ENCODE measurements at places on chromosomes 13 and 19.
A peak's percentile ranks its signal among the peaks of the same experiment; 100 is the strongest.

DNA sequence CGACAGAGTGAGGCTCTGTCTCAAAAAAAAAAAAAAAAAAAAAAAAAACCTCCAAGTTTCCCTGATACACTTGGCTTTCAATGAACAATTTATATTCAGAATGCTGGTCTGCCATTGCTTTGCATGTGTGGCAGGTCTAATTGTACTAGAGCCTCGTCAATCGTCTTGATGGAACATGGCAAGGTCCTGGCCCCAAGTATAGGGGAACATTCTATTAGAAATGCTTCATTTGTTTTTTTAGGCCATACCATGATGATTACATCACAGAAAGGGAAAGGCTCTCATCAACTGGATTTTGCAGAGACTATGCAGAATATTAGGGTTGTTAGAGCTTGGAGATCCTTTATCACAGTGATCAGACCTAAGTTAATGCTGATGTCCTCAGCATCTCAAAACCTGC is 28.0 kb downstream of the SPRY2 start:
- H3K4me1 ChIP-seq = peaks cover 30% of the 10 kb centered on the region
- no peaks in the 10 kb centered on the region for H3K36me3 ChIP-seq
- no peak for DNase-seq
- no peaks in the 10 kb centered on the region for H3K27me3 ChIP-seq

GRCh38 chr19:15911599-15912235 is 13.8 kb upstream of the CYP4F2 start:
- H3K36me3 ChIP-seq = no peaks in the 10 kb centered on the region
- H3K27ac ChIP-seq = no peak overlapping the region
- H3K27me3 ChIP-seq = no peaks in the 10 kb centered on the region
- peak; percentile 79 for DNase-seq

DNA sequence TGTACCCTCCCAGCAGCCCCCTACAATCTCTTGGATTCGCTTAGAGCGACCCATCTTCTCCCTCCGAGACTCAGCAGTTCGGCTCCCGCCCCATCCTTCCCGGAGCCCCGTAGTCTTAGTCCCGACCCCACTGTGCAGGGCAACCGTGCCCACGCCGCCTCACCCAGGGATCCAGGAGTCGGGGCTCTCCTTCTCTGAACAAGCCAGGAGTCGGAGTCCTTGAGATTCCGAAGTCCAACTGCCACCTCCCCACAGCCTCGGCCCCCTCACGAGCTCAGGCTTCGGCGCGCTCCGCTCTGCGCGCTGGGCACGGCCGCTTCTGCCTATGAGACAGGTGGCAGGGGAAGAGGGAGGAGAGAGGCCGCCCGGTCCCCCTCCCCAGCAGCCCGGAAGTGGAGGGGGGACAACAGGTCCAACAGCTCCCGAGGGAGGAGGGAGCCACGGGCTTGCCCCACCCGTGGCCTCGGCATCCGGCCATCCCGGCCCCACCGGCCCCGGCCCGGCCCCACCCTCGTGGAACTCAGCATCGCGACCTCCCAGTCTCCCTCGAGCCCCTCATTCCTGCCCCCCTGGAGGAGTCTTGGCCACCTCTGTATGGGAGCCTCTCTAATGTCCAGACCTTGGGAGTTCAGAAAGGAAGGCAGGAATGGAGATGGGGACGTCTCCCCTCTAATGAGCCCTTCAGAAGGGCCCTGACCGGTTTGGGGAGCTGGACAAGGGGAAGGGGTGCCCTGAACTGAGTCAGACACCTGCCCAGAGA is at the start of gene PHLDB3:
PHLDB3 (minus strand) TSS at position 321 of the 760 bp plus-strand sequence. CDS start 628 bp downstream, outside the sequence.
- H3K4me1 ChIP-seq = peaks cover 22% of the 10 kb centered on the region
- DNase-seq = no peak
- H3K27me3 ChIP-seq = peaks cover 3% of the 10 kb centered on the region

DNA sequence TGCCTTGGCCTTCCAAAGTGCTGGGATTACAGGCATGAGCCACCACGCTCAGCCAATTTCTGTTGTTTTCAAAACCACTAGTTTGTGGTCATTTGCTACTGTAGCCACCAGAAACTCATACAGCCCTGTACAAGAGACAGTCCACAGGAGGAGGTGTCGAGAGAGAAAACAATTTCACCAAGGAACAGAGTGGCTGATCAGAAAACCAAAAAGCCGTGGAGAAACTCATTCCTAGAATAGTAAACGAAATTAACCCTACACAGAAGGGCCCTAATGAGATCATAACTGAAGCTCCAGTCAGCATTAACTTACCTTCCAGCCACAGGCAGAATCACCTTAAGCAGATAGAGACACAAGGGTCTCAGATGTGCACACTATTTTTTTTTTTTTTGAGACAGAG is 3.8 kb upstream of the CCDC124 start:
- H3K4me1 ChIP-seq = peaks cover 17% of the 10 kb centered on the region
- H3K4me3 ChIP-seq = no peak overlapping the region
- no peak for DNase-seq
- no peaks in the 10 kb centered on the region for H3K36me3 ChIP-seq
- H3K27ac ChIP-seq = no peak overlapping the region
- peaks cover 7% of the 10 kb centered on the region for H3K27me3 ChIP-seq

DNA sequence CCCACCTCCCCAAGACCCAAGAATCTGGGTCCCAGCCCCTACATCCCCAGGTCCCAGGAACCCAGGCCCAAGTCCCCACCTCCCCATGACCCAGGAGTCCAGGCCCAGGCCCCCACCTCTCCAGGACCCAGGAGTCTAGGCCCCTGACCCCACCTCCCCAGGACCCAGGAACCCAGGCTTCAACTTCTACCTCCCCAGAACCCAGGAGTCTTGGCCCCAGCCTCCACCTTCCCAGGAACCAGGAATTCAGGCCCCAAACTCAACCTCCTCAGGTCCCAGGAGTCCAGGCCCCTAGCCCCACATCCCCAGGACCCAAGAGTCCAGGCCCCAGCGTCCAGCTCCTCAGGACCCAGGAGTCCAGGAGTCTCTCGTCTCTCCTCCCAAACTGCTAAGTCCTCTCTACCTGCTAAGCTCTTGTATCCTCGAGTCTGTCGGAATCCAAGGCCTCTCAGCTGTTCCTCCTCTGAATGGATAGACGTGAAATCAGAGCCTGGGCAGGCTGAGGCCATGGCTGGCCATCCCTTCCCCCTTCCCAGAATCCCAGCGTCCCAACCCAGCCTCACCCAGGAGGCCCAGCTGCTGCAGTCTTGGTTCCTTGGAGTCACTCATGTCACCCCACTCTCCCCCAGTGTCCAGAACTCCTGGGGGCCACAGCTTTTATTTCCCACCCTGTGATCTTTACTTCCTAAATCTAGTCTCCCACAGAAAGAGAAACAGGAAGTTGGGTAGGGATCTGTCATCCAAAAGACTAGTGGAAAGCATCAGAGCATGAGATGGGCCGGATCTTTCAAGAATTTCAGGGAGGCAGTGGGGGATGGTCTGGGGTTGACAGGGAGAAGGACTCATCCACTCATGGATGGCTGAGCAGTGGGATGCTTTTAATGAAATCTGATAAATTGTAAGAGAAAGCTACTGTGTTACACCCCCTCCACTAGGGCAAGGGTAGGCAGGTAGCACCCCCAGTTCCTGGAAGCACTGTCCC is at the start of gene CD209:
CD209 (minus strand) TSS at position 632 of the 982 bp plus-strand sequence; CDS start at position 609, 23 bp downstream.
- H3K27ac ChIP-seq = no peak within 1 kb of the TSS
- DNase-seq = no peak
- H3K4me3 ChIP-seq = no peak within 1 kb of the TSS
- no peaks in the 10 kb centered on the region for H3K4me1 ChIP-seq

DNA sequence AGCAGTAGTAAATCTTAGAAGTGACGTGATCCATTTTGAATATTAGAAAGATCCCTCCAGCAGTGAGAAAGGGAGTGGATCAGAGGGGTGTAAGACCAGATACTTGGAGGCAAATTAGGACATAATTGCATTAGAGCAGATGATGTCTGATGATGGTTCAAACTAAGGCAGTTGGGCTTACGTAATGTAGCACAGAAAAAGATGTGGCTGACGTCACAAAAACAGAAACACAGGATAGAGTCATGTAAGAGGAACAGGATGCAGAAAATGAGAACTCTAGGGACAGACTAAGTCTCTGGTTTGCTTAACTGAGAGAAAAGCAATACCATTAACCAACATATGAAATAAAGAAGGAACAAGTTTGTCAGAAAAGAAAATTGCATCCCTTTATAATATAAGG is 392.5 kb upstream of the DACH1 start:
- no peaks in the 10 kb centered on the region for H3K36me3 ChIP-seq
- no peaks in the 10 kb centered on the region for H3K4me1 ChIP-seq
- H3K27ac ChIP-seq = no peak overlapping the region
- H3K4me3 ChIP-seq = no peak overlapping the region

GRCh38 chr13:31167490-31167889 is 5.8 kb upstream of the HSPH1 start:
- no peaks in the 10 kb centered on the region for H3K27me3 ChIP-seq
- no peak overlapping the region for H3K27ac ChIP-seq
- DNase-seq = no peak
- peaks cover 20% of the 10 kb centered on the region for H3K4me1 ChIP-seq
- no peak overlapping the region for H3K4me3 ChIP-seq

- H3K27ac ChIP-seq = no peak overlapping the region
- H3K4me3 ChIP-seq = no peak overlapping the region
- no peaks in the 10 kb centered on the region for H3K4me1 ChIP-seq
- H3K36me3 ChIP-seq = no peaks in the 10 kb centered on the region
- DNase-seq = no peak
- H3K27me3 ChIP-seq = peaks cover 2% of the 10 kb centered on the region
Measured at GRCh38 chr13:111561091-111561781, 240.8 kb downstream of the TEX29 start.

DNA sequence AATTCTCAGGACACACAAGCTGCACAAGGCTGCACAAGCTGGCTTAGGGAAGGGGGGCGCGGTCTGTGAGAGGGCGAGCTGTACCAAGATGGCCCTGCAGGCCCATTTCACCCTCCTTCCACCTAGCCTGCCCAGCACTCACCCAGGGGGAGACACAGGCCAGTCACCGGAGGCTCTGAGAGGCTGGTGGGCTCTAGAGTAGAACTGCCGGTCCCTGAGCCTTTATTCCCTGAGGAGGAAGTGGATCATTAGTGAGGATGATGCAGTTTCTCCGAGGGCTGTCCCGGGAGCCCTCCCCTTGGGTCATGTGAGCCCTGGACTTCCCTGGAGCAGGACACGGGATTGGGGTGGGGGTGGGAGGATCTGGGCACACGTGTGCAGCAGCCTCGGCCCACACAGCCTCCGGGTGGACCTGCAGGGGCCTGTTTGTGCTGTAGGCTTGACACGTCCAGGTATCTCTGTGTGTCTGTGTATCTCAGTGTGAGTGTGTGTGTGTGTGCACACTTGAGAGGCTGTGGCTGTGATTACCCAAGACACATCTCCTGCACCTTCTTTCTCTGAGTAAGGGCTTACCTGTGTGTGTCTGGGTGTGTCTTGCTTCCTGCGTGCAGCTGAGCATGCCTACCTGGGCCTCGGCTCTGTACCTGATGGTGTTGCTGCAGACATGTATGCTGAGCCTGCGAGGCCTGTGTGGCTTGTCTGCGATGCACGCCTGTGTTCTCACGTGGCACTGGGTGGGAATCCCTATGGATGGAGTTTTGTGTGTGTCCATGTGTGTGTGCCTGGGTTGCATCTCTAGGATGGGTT is at the start of gene ACP5:
ACP5 (minus strand) TSS at position 195 of the 807 bp plus-strand sequence. CDS start 328 bp downstream, outside the sequence.
- H3K27ac ChIP-seq = no peak within 1 kb of the TSS
- no peak for DNase-seq
- H3K4me3 ChIP-seq = no peak within 1 kb of the TSS

GRCh38 chr19:17091758-17092333 is 16.3 kb downstream of the MYO9B start:
- peaks cover 4% of the 10 kb centered on the region for H3K36me3 ChIP-seq
- peak overlapping the region; percentile 18 for H3K27ac ChIP-seq
- peaks cover 41% of the 10 kb centered on the region for H3K4me1 ChIP-seq
- H3K27me3 ChIP-seq = no peaks in the 10 kb centered on the region

DNA sequence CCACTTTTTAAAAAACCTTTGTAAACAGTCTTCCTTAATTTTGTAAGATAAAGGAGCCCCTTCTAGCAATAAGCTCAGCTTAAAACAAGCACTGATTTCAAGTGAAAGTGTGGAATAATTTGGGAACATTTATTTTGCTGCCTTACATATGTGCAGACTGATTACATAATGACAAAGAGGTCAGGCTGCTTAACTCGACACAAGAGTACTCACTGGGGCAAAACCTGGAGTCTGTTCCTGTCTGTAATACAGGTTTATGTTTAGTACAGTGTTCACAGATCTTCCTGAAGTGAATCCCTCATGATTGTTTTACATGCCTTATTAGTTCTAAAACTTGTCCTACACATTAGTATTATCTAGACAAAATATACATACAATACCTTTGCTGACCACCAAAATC is 609.8 kb downstream of the LMO7 start:
- no peaks in the 10 kb centered on the region for H3K4me1 ChIP-seq
- no peak overlapping the region for H3K27ac ChIP-seq
- peaks cover 29% of the 10 kb centered on the region for H3K27me3 ChIP-seq
- DNase-seq = no peak
- H3K36me3 ChIP-seq = no peaks in the 10 kb centered on the region
- no peak overlapping the region for H3K4me3 ChIP-seq

DNA sequence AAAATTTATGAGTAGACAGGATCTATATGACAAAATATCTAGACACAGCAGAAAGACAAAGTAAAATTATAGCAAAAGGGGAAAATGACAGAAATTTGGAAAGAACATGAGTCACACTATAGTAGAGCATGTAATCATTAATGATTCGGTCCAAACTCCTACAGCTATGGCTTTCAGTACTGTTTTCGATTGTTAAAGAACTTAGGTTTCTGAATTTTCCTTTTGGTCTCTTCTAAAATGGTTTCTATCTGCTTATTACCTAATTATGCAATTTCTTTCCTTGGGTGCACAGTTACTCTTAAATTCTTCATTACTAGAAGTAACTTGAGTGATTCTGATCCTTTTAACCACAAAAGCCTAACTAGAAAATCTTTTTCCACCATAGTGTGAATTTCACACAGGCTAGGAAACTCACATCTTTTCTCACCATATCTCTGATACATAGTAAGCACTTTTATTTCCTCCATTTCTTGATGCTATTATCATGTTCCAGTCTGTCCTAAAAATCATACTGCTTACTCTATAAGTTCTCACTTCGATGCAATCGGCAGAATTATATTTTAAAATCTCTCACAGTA is 1101.4 kb downstream of the PCDH9 start:
- no peak overlapping the region for H3K4me3 ChIP-seq
- H3K36me3 ChIP-seq = no peaks in the 10 kb centered on the region
- H3K4me1 ChIP-seq = no peaks in the 10 kb centered on the region
- no peak overlapping the region for H3K27ac ChIP-seq
- DNase-seq = no peak

DNA sequence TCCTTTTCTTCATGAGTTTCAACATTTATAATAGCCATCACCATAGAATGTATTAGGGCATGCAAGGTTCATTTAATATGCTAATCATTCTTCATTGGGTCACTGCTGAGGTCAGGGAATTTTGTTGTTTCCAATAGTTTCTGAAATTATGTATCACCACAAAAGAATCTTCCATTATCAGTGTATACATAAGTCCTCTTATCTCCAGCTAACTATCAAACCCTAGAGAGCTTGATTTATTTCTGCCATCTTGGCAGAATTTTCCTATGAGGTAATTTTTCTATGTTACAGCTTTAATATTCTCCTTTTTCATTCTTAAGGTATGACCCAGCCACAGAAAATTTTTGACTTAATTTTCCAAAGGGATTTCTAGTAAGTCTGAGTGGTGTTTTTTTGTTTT is 415.0 kb upstream of the SLITRK1 start:
- H3K4me1 ChIP-seq = peaks cover 2% of the 10 kb centered on the region
- DNase-seq = no peak
- no peak overlapping the region for H3K4me3 ChIP-seq
- no peaks in the 10 kb centered on the region for H3K36me3 ChIP-seq
- H3K27me3 ChIP-seq = no peaks in the 10 kb centered on the region
- no peak overlapping the region for H3K27ac ChIP-seq

Measured in osteocyte (in vitro differentiated cells).